ENCODE measurements at places on chromosomes 11 and 22.

- DNase-seq: no peak
Observed at GRCh38 chr11:70104419-70104818, 26.3 kb downstream of the ANO1 start.

DNA sequence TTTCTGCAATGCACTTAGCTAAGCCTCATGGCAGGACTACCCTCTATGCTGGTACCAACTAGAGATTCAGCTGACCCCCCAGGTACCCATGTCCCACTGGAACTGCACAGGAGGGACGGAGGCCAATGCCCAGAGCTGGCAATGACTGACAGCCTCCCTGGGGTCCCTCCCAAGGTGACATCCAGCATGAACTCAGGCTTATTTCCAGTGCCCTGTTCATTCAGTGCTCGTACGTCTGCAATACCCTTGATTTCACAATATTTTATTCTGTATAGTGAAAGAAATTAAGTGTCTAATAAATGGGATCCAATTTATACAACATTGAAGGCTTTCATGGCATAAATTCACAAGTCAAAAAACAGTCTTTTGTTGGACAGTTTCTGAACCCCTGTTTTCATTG is 20.2 kb downstream of the ETS1 start:
- DNase-seq: no peak

GRCh38 chr11:61955422-61956135 is 5.4 kb downstream of the BEST1 start:
- DNase-seq: peak; percentile 51

DNA sequence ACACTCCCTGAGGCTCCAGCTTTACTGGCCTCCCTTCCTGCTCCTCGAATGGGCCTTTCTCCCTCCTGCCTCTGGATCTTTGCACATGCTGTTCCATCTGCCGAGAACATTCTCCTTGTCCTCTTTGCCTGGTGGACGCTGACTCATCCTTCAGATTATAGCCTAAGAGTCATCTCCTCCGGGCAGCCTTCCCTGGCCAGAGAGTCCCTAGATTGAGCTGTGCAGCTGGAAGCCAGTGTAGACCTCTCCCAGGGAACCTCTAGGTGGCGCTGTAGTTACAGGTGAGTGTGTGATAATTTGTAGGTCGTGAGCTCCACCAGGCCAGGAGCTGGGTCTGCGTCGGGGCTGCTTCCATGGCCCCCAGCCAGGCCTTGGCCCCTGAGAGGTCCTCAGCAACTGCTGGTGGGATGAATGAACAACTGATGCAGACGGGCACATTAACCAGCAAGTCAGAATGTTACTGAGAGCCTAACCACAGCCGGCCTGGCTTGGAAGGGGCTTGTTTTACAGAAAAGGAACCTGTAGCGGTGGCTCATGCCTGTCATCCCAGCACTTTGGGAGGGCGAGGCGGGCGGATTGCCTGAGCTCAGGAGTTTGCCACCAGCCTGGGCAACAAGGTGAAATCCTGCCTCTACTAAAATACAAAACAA is 8.7 kb downstream of the PNPLA5 start:
- peak; percentile 65 for DNase-seq

DNA sequence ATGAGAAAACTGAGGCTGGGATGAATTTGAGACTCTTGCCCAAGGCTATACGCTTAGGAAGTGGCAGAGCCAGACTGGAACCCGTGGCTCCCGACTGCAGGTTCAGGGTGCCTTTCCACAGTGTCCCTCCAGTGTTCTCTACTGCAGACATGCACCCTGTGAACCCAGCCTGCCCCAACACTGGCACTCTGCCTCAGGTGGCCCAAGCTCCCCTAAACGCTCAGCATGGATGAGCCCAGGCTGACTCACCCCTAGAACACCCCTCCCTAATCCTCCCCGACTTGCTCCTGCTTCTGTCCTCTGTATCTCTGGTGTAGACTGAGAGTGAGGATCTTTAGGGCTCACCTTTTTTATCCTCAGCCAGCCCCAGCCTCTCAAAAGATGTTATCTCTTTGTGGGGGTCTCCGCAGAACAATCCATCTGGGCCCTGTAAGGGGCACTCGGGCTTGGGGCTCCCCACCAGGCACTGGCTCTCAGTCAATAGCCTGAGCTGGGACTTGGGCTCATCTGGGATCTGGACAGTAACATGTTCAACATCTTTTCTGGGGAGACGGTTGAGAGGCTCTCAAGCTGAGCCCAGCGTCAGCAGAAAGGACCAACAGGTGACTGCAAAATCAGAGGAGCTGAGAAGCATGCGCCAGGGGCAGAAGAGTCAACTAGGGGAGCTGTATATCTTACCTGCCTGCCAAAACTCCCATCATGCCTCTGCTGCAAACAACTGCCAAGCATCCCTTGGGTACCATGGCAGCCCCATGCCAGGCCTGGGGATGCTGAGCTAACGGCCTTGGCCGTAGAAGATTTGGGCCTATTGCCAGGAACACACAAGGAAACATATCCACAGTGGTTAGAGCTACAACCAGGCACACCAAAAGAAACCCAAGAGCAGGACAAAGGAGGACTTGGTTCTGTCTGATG is 176.2 kb downstream of the BUD13 start:
- no peak for DNase-seq

DNA sequence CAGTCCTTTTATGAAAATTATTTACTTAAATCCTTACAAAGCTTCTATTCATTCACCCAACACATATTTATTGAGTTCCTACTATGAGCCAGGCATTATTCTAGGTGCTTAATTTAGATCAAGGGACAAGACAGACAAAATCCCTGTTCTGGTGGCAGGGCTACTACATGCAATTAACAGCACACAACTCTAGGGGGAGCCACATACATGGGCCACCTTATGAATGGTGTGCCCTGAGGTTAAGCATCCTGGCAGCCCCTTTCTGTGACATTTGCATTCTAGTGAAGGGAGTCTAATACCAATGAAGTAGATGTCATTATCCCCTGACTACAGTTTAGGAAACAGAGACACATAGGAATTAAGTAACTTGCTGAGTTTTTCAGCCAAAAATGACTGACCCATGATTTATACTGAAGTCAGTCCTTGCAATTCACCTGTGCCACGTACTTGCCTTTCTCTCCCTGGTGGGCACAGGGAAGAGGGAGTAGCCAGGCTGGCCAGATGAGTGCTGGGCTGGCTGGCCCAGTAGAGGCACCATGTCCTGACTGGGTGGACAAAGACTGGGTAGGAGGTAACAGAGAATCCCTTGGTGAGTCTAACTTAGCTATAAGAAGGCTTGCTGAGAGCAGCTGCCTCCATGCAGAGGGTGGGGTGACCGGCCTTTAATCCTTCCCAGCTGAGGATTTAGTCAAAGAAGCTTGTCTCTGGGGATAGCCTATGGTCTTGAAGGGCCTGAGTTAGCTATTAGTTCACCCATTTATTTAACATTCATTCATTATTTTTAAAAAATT is 52.0 kb upstream of the ELF5 start:
- no peak for DNase-seq

DNA sequence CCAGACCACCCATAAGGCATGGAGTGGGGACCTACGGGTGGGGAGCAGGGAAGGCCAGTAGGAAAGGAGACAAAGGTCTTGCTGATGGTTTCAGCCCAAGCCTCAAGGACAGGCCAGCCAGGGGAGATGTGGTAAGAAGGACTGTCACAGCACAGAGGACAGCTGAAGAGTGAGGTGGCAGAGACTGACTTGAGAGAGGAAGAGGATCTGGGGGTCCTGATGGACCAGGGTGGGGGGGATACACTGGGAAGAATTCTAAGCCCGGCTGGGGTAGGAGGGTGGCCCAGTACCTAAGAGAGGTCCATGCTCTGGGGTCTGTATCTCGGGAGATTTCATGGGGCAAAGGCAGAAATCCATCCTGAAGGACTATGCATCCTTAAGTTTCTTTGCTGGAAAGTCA is 66.1 kb upstream of the THY1 start:
- no peak for DNase-seq

DNA sequence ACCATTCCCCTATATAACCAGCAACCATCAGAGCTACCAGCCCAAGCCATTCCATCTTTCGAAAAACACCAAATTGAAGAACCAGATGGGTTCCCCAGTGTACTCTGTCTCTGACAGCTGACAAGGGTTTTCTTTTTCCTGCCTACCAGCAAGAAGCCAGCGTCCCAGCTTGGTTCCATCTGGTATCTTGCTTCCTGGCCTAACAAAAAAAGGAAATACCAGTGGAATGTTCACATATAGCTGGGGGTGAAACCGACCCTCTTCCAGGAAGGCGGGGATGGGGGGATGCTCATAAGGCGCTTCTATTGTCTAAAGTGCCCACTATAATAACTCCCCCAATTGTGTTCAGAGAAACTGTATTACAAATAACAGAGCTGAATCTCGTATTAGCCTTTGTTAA is 172.3 kb downstream of the LDLRAD3 start:
- no peak for DNase-seq

DNA sequence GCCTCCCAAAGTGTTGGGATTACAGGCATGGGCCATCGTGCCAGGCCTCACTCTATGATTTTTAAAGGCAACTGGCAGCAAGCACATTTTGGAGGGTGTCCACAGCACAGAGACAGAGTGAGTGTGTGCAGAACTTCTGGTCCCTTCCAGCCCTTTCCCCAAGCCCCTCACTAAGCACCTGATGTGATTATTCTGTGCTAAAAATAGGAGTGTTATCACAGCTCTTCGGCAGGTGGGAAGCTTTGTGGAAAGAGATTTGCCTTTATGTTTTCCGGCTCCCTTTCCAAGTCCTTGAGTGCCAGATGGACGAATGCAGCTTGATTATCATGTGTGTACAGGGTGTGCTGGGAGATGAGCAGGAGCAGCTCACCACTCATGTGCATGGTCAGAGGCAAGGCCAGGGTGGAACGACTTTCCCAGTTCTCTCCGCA is 310.8 kb downstream of the DDX10 start:
- no peak for DNase-seq

- no peak for DNase-seq
Observed at GRCh38 chr11:44608651-44608990, 43.2 kb downstream of the CD82 start.

GRCh38 chr11:9697766-9698165 is 33.9 kb downstream of the SWAP70 start:
- DNase-seq: no peak

- no peak for DNase-seq
Observed at GRCh38 chr22:49508561-49508960, 319.1 kb downstream of the BRD1 start.

DNA sequence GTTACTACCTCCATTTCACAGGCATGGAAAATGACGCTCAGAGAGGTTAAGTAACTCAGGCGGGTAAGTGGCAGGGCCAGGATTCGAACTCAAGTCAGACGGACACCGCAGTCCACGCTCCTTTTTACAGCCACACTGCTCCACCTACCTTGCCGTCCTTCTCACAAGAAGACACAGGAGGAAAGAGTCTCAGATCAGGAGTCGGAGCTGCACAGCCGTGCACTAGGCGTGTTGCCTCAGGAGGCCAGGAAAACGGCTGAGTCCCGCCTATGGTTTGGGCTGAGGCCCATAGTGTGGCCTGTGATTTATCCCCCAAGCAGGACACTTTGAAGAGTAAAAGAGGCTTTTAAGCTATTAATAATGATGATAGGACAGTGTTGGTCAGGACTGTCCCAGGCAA is 44.7 kb upstream of the CD5 start:
- DNase-seq: no peak

DNA sequence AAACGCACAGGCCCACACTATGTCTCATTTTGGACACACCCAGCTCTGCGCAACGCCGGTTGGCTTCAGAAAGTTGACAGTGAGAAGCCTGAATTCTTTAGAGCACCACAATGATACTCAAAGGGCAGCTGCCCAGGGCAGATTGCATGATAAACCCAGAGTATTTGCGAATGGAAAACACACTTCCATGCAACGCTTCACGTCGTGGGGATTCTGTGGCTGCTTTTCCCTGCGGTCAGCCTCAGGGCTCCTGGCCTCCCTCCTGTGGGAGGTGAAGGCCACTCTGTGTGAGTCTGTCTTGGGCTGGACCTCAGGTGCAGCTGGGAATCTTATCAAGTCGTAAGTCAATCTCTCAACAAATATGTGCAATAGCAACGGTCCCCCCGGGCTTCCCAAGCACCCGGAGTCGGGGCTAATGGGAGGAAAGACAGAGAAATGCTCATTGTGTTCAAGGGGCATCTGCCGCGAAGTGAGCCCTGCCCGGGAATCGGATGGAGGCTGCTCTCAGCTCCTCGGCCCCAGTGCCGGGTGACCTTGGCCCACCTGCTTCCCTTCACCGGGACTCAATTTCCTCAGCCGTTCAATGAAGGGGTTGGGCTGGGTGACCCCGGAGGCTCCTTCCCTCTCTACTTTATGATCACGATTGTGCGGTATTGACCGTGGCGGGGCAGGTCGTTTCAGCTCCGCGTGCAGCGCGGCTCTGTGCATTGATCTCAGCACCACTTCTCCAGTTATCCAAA is 623.6 kb downstream of the BRD1 start:
- DNase-seq: no peak

GRCh38 chr22:44231233-44231632 is 50.5 kb downstream of the PARVG start:
- no peak for DNase-seq

GRCh38 chr11:80960381-80961029 is 1519.7 kb upstream of the TENM4 start:
- DNase-seq: no peak

DNA sequence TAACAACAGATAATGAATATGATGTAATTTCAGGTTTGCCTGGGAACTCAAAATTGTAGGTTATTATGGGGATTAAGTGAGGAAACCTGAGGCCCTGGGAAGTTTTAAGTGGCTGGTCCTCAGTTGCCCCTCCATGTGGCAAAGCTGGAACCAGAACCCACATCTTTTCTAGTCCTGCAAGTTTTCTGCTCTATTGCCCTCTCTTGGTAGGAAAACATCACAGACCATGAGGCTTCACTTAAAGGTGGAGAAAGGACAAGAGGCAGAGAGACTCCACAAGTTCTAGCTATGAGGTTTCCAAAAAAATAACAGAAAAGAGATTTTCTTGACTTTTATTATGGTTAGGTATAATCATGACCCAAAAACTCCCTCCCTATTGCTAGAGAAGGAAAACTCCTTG is 115.5 kb upstream of the DDI1 start:
- DNase-seq: no peak

- DNase-seq: peak; percentile 21
Observed at GRCh38 chr11:11408436-11409221, 55.6 kb upstream of the CSNK2A3 start.

- no peak for DNase-seq
Observed at GRCh38 chr11:90221803-90222458, 918 bp downstream of the CHORDC1 start.

DNA sequence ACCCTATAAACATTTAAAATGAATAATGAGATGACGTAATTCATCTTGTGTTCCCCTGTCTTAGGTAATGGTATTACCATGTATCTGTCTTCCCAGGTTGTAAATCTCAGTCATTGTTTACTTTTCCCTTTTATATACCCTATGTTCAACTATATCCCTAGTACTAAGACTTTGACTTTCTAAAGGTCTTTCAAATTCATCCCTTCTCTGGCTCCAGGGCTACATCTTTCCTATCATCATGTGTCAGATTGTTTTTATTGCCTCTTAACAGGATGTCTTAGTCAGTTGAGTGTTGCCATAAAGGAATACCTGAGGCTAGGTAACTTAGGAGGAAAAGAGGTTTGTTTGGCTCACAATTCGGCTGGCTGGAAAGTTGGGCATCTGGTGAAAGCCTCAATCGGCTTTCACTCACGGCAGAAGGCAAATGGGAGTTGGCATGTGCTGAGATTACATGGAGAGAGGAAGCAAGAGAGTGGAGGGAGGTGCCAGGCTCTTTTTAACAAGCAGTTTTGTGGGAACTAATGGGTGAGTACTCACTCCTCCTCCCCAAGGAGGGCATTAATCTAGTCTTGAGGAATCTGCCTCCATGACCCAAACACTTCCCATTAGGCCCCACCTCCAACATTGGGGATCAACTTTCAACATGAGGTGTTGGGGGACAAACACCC is 11.6 kb upstream of the DLAT start:
- DNase-seq: no peak

- DNase-seq: no peak
Observed at GRCh38 chr11:119476666-119477331, 53.8 kb upstream of the THY1 start.

Data from GM03348 (cell line).